ENCODE measurements at places on chromosomes 2 and 18.

GRCh38 chr18:49500201-49500921 lies 13.3 kb upstream of the C18orf32 start:
- DNase-seq: no peak

DNA sequence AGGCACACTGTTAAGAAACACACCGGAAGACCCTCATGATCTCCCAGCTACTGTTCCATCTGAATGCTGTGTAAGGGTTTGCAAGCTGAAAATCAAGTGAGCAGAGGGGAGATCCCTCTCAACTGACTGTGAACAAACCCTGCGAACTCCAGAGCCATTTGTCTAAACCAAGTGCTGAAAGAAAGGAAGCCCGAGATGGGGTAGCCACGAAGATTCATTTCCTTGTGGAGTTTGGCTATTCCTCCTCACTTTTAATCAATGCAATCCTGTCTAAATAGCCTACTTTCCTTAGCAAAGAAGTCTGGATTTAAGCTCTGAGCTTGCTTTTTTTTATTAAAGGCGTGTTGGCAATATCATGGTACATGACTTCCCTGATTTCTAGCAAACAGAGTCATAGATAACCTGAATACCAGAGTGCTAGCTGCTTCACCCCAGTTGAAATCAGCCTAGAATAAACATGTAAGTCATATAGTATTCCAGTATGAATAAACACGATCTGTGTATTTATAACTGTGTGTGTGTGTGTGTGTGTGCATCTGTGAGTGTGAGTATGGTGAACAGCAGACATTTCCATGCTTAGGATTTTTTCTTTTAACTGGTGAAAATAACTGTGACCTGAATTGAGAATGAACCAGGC lies 365.2 kb downstream of the ZNF521 start:
- DNase-seq: no peak

DNA sequence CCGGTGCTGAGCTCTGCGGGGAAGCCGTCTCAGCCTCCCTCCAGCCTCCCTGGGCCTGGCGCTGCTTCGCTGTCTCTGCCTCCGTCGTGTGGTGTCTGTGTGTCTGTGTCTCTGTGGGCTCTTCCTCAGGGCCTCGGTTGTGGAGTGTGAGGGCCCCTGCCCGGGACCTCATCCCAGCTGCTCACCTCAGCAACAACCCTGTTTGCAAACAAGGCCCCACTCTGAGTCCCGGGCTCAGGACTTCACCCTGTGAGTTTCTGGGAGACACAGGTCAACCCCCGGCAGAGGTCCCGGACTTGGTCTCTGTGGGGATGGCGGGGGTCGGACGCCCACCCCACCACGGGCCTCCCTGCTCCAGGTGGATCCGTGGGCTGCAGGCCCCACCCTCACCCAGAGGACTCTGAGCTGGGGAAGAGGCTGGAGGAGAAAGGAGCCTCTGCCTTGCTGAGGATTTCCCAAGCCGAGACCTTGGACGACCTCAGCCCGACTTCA lies 127.4 kb upstream of the CTDP1 start:
- DNase-seq: no peak

- no peak for DNase-seq
Observed at GRCh38 chr2:164840458-164840929, 1.1 kb downstream of the COBLL1 start.

GRCh38 chr18:72542984-72543356 lies 1.2 kb downstream of the CBLN2 start:
- DNase-seq: no peak
